CMK (cell line): ENCODE measurements at places on chromosomes 16 and 17.

- DNase-seq, result no peak
Observed at GRCh38 chr16:87335625-87336433, 18.6 kb upstream of the C16orf95 start.

DNA sequence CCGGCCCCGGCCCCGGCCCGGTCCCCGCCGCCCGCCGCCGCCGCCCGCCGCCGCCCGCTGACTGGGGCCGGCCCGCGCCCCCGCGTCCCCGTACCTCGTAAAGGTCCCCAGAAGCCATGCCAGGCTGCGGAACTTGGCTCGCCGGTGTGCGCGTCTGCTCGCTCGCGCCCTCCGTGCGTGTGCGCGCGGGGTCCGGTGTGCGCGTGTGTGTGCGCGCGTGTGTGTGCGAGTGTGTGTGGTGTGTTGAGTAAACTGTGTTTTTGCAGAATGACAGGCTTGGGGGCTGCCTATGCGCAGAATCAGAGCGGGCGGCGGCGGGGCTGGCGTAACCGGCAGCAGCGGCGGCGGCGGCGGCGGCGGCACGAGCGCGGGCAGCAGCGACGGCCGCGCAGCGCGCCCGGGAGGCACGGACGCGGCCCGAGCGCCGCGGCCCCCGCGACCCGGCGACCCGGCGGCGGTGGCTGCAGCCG, 307 bp downstream of the CDYL2 start:
- no peak for DNase-seq

DNA sequence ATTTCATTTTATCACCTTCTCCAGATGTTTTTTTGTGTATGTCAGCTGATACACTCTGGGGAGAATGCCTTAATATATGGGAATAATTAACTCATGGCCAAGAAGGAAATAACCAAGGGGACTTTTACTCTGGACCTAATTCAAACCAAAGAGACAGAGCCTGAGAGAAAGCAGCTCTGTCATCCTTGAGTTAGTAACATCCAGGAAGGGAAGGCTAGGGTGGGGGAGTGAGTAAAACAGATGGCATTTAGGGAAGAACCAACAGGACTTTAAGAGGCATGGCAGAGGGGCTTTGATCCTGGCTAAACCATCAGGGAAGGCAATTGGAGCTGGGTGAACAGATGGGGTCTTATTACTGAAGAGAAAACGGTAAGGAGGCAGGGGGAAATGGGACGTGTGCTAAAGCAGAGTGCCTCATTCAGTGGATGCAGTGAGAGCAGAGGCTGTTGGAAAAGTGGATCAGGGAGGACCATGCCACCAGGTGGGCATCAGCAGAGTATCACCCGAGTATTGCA, 2.5 kb upstream of the SMPD3 start:
- no peak for DNase-seq

- DNase-seq, result no peak
Observed at GRCh38 chr16:17780181-17780580, 309.4 kb upstream of the XYLT1 start.

DNA sequence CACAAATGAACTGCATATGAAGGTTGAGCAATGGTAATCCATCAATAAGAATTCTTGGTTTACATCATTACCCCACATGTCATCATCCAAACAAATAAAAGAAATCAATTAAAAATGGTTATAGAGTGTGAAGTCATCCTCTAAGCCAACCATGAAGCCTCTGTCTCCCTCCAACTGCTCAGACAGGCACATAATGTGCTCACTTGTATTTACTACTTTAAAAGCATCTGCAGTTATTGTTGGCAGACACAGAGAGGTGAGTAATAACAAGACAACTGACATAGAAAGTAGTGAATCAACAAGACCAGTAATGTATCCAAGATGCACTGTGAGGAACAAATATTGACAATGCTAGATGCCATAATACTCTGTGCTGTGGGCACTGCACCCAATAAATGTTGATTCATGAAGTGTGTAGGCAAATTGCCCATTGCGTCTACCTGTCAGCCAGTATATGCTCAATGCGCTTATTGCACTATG, 20.0 kb downstream of the ADAMTS18 start:
- no peak for DNase-seq

GRCh38 chr16:49799172-49799571, 56.7 kb downstream of the ZNF423 start:
- no peak for DNase-seq

GRCh38 chr16:11682655-11683096, 14.4 kb downstream of the SNN start:
- no peak for DNase-seq

DNA sequence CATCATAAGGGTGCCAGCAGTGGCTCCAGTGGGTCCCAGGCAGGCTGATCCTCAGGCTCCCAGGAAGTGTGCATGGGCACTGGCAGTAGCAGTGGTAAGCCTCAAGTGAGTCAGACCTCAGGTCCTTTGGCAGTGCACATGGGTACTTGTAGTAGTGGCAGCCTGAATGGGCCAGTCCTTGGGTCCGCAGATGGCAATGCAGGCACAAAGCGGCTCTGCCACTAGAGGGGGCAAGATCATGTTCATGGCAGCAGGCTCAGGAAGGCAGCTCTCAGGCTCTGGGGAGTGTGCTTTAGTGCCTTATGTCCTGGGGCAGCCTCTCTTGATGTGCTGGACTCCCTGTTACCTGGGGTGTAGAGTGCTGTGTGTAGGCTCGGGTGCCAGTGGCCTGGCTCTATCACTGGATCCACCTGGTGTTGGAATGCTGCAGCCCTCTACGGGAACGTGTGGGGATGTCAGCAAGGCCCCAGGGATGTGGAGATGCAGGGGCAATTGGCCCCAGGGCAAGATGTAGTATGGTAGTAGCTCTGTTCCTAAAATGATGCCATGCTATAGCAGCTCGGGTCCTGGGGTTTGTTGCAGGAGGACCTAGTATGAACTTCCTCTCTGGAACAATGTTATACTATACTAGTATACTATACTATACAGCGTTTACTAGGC, 11.0 kb downstream of the ACSM3 start:
- DNase-seq, result peak; percentile 47

GRCh38 chr16:4002121-4002520, 114.1 kb downstream of the ADCY9 start:
- DNase-seq, result no peak
